Activated CD8-positive, alpha-beta memory T cell treated with anti-CD3 and anti-CD28 coated beads for 1 hour (primary cell): ENCODE measurements at places on chromosomes 5 and 9.

DNA sequence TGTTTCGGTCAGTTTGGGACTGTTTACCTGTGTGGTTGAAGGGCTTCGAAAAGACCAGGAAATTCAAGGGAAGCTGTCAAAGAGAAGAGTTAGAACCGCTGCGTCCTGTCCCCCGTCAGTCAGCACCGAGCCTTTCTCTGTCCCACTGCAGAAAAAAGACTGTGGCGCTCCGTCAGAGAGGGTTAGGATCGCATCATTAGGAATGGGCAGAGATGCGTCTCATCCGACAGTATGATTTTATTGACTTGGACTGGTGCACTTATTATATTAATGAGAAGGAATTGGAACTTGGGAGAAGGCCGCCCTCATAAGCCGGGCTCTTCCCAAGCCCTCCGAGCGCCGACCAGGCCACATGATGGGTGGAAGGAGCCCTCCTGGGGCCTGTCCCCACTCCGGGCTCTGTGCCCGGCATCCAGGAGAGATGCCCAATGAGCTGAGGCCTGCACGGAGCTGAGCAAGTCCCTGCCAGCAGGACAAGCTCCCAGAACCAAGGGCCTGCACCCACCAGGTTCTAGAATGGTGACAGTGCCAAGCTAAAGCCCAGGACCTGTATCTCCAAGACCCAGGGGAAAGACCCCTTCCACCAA lies 71.5 kb downstream of the NEK6 start:
- DNase-seq = no peak

- DNase-seq = peak; percentile 24
Measured at GRCh38 chr5:135887447-135887864, 8.2 kb downstream of the IL9 start.

- no peak for DNase-seq
Measured at GRCh38 chr5:106481374-106481773, 1189.4 kb downstream of the EFNA5 start.

GRCh38 chr9:130785940-130786508 lies 49.0 kb upstream of the ABL1 start:
- DNase-seq = no peak

- no peak for DNase-seq
Measured at GRCh38 chr5:169049712-169050111, 251.2 kb downstream of the SLIT3 start.

DNA sequence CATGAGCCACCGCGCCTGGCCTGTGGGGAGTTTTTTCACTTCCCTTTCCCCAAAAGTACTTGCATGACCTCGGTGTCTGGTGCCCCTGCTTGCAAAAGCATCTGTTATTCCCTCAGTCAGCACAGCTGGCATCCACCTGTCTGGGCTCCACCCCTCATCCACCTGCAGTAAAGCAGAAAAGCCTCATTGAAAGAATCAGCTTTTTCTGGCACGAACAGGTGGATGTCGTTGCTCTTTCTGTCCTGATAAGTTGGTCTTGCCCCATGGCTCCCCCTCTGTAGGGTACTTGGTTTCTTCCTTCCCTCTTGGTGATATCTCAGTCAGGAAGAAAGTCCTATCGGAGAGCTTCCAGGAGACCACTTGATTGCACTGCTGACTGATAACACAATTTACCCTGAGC lies 37.4 kb downstream of the WWC1 start:
- DNase-seq = no peak

- DNase-seq = no peak
Measured at GRCh38 chr5:151414536-151414935, 32.9 kb upstream of the SLC36A1 start.

GRCh38 chr9:130443840-130444492 lies 795 bp upstream of the ASS1 start:
- no peak for DNase-seq

DNA sequence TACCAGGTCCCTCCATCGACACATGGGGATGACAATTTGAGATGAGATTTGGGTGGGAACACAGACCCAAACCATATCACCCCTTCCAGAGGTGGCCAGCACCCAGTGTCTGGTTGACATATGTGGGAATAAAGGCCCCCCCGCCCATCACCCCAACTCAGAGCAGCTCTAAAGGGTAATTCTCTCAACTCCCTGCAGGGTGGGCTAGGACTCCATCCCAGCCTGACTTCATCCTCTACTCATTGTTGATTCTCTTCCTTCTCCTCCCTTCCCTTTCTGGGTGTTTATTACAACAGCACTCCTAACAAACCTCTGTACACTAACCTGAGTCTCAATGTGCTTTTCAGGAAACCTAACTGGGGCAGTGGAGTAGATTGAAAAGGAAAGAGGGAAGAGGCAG lies 339.9 kb downstream of the ACTL7B start:
- no peak for DNase-seq

GRCh38 chr9:115593587-115594091 lies 475.7 kb upstream of the TNC start:
- DNase-seq = no peak

DNA sequence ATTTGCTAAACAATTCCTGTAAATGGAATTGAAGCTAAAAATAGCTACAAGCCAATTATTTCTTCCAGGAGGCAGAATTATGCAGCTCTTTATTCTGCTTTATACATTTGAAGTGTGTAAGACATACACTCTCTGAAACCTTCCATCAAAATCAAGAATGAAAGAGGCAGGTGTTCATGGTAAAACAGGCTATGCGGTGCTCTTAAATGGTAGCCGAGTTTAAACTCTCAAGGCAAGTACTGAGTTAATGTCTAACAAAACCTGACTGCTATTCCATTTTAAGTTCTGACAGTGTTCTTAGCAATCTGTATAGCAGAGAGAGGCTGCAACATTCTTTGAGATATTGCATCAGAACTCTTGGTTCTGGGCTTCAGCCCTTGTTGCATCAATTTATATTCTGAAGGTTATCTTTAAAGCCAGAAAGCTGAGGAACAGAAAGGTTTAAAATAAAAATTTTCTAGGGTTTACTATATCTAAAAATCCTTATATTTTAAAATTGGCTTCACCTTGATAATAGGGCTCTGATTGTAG lies 248.3 kb upstream of the CCNG1 start:
- no peak for DNase-seq

GRCh38 chr9:134103391-134103998 lies 32.4 kb upstream of the WDR5 start:
- DNase-seq = no peak

DNA sequence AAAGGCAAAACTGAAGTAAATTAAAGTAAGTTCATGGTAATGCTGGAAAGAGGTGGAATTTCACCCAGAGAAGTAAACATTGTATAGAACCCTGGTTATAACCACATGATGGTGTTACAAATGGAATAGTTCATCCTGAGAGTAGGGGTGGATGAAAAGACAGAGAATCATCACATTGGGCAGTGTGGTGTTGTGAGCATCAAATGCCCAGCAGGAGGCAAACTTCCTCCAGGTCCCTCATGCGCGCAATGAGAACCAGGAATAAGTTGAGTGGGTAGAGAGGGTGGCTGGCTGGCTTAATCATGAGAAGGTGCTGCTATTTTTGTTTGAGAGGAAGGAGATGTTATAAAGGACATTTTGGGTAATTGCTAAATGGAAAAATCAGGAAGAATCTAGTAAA lies 163.3 kb upstream of the HMHB1 start:
- no peak for DNase-seq

DNA sequence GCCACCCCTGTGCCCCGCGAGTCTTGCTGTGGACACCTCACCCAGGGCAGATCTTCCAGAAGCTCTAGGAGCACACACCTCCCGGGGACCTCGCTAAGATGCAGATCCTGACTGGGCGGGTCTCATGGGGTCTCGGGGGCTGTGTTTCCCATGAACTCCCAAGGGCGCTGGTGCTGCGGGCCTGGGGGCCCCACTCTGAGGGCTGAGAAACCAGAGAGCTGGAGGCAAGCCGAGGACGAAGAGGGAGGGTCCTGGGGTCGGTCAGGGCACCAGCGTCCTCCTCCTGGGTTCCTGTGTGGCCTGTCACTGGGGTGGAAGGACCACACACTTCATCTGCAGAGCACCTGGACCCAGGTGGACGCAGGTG lies 30.2 kb downstream of the SLC6A3 start:
- no peak for DNase-seq

GRCh38 chr9:98942906-98943681 lies 613 bp upstream of the COL15A1 start:
- DNase-seq = no peak

DNA sequence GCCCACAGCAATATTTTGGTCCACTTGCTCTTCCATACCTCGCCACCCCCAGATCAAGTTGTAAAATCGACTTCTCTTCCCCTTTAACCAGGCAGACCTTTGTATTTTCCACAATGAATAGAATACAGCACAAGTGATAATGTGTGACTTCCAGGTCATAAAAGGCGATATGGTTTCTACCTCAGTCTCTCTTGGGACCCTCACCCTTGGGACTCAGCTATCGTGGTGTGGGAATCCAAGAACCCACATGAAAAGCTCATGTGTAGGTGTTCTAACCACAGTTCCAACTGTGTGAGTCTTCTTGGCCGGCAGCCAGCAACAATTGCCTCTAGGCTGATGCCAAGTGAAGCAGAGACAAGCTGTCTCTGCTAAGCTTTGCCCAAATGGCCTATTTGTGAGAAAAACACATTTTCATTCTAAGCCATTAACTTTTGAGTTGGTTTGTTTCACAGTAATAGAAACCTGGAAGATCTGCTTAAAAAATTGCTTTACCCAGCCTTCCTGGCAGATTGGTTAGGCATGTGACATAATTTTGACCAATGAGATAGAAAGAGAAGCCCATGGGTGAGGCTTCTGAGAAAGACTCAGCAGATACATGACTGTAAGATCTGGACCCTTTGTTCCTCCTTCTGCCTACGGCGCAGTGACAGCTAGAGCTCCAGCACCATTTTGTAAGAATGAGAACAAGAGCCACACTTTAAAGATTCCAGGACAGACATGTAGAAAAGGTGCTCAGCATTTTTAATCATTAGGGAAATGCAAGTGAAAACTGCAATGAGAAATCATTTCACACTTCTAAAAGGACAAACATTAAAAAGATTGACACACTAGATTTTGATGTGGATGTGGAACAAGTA lies 18.3 kb upstream of the MLLT3 start:
- no peak for DNase-seq

- DNase-seq = no peak
Measured at GRCh38 chr5:145685417-145685816, 149.7 kb downstream of the PRELID2 start.

GRCh38 chr5:179211631-179212030 lies 133.6 kb downstream of the ADAMTS2 start:
- DNase-seq = no peak

DNA sequence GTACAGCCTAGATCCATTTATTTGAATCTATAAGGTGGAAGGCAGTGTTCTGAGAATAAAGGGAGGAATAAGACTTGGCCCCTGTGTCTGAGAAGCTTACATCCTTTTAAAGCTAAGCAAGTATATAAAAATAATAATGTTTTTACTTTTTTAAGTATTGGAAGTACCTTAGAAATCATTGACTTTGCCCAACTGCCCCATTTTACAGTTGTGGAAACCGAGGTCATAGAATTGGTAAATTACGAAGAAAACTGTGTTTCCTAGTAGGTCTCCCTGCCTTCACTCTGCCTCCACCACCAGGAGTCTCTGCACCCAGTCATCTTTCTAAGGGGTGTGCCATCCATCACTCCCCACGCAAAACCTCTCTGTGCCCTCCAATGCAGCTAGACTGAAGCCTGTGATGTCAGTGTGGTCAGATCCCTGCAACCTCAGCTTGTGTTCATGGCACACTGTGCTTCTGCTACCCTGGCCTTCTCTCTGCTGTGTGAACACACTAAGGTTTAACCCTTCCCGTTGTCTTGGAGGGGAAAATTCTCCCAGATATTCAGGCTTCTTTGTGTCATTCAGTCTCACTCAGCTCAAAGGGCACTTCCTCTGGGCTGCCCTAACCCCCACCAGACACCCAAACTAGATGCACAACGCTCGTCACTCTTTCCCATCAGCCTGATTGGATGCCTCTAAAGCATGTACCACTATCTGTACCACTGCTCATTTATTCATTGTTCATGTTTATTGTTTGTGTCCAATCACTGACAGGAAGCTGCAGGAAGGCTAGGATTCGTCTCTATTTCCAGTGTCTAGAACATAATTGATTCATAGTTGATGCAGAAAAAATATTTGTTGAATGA lies 18.2 kb downstream of the ADRB2 start:
- DNase-seq = no peak

DNA sequence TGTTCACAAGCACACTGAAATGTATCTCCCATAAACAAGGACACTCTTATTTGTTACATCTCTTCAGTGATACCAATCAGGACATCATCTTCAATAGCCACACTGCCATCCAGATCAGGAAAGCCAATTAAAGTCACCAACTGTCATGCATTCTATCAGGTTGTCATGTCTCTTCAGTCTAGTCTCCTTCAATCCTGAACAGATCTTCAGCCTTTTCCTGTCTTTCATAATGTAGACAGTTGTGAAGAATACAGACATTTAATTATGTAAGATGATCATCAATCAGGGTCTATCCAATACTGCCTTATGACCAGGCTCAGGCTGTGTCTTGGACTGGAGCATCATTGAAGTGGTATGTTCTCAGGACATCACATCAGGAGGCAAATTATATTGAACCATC lies 419.8 kb upstream of the SMC2 start:
- DNase-seq = no peak

GRCh38 chr9:91418215-91418610 lies 5.4 kb downstream of the NFIL3 start:
- DNase-seq = no peak

DNA sequence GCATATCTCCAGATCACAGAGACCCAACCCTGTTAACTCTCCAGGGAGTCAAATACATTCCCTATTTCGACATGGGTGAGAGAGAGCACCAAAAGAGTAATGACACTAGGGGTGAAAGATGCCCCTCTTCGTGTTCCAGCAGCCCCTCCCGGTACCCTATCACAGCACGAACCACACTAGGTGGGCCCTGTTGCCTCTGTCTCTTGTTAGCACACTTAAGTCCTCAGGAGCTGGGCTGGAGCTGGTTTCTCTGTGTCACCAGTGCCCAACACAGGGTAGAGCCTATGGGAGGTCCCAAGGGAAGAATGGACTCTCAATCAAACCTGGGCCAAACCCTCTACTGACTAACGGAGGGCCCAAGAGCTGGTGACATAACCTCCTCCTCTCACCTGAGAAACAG lies 1.2 kb downstream of the CDK20 start:
- no peak for DNase-seq

- no peak for DNase-seq
Measured at GRCh38 chr9:121463026-121463807, 36.4 kb downstream of the GGTA1 start.

DNA sequence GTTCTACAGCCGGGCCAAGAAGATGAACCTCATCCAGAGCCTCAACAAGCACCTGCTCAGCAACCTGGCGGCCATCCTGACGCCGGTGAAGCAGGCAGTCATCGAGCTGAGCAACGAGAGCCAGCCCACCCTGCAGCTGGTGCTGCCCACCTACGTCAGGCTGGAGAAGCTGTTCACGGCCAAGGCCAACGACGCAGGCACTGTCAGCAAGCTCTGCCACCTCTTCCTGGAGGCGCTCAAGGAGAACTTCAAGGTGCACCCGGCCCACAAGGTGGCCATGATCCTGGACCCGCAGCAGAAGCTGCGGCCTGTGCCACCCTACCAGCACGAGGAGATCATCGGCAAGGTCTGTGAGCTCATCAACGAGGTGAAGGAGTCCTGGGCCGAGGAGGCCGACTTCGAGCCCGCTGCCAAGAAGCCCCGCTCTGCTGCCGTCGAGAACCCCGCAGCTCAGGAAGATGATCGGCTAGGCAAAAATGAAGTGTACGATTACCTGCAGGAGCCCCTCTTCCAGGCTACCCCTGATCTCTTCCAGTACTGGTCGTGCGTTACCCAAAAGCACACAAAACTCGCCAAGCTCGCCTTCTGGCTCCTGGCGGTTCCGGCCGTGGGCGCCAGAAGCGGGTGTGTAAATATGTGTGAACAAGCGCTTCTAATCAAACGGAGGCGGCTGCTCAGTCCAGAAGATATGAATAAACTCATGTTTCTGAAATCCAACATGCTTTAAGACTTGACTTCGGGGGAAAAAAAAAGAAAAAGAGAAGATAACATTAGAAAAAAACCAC lies 28.5 kb downstream of the AMBP start:
- DNase-seq = no peak
